ENCODE measurements at places on chromosomes 1 and 21.

DNA sequence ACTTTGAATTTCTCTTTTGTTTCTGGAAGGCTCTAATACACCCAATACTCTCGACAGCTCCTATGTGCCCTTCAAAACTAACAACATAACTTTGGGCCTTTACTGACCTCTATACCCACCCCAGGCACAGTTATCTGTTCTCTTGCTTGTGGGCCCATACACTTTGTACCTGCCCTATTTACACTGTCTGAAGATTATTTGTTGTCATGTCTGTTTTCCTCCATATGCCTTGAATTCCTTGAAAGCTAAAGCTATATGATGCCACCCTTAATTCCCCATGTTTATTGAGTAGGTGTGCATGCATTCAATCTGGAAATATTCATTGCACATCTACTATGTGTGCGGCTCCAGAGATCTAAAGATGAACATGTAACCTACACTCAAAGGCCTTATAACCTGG is 267.6 kb downstream of the PLPP3 start:
- no peak for DNase-seq

DNA sequence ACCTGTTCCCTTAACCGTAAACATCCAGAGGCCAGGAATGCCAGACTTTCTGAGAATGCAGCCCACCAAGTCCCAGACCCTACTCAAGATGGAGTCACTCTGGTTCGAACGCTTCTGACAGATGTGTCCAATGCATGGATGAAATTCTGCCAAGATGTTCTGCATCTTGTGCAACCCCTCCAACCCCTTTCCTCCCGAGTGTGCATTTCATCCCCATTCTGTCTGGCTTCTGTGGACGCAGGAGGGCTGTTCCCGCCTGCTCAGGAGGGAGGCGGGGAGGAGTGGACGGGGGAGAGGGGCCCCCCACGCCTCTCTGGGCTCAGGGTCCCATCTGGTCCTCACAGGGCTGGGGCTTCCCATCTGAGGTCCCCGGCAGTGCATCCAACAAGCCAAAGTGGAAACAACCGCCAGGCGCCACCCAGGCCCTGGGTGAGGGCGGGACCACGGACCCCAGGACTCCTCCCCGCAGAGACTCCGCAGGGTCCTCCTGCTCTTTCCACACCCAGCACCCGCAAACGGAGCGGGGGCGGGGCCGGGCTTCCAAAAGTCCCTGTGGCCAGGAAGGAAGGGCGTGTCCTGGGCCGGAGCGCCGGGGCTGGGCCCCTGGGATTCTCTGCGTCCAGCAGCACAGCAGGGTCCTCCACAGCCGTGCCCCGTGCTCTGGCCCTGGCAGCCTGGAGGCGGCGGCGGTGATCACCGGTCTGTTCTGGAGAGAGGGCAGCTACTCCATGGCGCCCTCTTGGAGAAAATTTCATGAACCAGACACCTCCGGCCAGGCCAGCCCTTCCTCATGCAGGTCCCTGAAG is 27.8 kb upstream of the SUMO3 start:
- DNase-seq: peak; percentile 24

GRCh38 chr1:110033421-110033820 is 1.0 kb upstream of the STRIP1 start:
- no peak for DNase-seq

GRCh38 chr21:17612023-17612564 is 607 bp downstream of the BTG3 start:
- DNase-seq: no peak

- DNase-seq: no peak
Measured at GRCh38 chr1:206496131-206496793, 11.1 kb upstream of the RASSF5 start.

GRCh38 chr1:68340951-68341350 is 108.6 kb upstream of the WLS start:
- DNase-seq: no peak

DNA sequence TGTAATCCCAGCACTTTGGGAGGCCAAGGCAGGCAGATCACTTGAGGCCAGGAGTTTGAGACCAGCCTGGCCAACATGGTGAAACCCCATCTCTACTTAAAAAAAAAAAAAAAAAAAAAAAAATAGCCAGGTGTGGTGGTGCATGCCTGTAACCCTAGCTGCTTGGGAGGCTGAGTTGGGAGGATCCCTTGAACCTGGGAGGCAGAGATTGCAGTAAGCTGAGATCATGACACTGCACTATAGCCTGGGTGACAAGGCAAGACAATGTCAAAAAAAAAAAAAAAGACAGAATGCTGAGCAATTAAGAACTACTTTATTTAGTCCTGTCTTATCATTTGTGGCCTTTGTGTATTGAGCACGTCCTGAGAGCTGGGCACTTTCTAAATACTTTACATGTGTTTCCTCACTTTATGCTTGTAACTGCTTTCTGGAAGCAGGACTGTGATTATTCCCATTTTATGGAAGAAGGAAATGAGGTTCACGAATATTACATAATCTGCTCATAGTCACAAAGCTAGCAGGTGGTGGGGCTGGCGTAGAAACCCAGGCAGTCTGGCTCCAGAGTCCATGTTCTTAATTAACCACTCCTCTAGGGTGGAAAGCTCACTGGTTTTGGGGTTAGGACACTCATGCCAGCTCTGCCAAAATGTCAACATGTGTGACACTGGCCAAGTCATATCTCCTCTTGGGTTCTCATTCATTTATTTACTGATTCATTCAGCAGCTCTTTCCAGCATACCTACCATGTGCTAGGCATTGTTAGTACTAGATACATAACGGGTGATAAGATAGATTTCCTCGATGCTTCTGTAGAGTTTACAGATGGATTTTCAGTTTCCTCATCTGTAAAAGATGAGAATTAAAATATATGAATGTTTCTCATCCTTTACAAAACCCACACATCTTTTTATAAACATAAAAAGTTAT is 57.7 kb downstream of the DDR2 start:
- DNase-seq: no peak

DNA sequence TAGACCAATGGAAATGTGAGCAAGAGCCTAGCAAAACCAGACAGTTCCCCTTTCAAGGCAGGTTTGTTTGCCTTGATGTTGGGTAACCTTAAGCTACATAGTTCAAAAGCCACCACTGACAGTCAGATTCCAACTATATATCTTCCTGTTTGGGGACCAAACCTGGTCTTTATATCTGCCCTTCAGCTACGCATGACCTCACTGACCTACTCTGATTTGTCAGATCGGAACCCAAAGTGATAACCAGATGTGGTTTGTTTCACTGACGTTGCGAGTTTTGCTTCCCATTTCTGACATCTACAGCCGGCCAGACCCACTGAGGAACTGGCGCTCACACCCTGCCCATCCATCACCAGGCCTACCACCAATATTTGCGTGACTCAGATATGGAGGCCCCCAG is 361.1 kb upstream of the CHRM3 start:
- no peak for DNase-seq

DNA sequence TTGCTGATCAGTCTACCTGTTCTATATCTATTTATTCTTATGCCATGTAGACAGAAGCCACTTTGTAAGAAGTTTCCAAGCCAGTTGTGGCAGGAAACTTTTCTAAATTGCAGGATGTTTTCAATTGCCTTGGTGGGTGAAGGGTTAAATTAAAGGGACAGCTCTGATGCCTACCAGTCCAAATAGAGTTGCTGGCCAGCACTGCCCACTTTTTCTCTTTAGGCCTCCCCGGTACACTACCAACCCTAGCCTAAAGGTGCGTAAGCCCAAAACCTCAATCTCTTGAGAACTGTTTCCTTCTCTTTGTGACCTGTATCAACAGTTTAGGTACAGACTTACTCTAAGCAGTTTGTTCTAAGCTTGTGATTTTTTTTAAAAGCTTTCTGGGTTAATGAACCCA is 15.5 kb downstream of the SUSD4 start:
- DNase-seq: no peak

DNA sequence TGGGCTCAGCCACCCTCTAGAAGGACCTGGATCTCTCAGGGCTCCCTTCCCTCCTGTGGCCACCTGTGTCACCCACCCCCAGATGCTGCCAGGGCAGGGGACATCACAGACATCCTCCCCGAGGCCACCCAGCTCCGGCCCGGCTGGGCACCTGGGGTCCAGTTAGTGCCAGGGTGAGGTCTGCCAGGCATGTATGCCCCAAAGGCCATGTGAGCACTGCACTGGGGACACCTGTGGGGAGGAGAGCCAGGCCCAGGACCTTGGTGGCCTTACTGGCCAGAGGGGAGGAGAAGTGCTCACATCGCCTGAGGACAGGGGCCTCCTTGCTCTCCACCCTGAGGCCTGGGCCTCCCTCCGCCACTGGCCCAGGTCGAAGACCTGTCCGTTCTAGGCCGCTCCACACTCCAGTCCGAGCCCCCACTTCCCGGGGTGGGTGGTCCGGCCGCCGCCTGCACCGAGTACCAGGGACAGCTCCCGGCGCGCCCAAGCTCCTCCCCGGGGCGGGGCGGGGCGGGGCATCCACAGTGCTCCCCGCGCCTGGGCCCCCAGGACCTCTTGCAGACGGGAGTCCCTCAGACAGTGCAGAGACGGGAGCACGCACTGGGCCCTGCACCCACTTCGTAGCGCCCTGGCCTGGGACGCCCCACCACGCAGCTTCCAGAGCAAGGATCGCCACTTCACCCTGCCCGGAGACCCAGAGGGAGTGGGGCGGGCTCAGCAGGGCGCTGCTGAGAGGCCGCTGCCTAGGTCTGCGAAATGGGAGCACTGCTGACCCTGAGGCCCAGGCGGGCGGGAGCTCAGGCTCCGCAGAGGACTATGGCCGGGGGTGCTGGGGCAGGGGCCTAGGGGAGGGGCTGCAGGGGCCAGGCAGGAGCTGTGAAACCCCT is 34.3 kb upstream of the CCDC27 start:
- DNase-seq: no peak

DNA sequence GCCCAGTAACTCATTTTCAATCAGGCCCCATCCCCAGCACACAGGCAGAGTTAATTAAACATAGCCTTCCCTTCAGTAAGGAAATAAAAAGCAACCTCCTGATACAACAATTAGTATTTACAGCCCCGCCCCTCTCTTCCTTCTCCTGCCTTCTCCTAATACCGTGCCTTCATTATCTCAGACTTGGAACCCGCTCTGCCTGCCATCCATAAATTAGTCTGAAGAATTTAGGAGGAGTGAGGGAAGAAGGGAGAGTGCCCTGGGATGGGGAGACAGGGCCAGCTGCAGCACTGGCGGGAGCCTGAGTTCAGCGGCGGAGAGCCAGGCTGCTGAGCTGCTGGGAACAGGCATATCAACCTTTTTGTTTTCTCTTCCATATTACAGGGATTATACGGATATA is 172.8 kb downstream of the ACTL8 start:
- no peak for DNase-seq

All from stimulated activated CD4-positive, alpha-beta T cell treated with anti-CD3 and anti-CD28 coated beads, Interleukin-1b, Interleukin-23, amount 100 ng/mL, for 1 hour (primary cell).